ENCODE measurements at places on chromosomes 1 and 21.

DNA sequence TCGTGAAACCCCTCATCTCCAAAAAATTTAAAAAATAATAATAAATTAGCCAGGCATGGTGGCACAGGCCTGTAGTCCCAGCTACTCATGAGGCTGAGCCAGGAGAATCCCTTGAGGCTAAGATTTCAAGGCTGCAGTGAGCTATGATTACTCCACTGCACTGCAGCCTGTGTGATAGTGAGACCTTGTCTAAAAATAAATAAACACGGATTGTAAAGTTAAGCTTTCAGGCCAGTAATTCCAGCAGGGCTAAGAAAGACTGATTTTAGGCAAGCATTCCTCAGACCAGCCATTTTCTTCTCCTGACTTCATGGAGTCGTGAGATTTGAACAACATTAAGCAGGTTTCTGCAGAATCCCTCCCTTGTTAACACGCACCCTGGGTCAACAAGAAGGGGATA is 77.2 kb upstream of the EFHD2 start:
- DNase-seq, result no peak

DNA sequence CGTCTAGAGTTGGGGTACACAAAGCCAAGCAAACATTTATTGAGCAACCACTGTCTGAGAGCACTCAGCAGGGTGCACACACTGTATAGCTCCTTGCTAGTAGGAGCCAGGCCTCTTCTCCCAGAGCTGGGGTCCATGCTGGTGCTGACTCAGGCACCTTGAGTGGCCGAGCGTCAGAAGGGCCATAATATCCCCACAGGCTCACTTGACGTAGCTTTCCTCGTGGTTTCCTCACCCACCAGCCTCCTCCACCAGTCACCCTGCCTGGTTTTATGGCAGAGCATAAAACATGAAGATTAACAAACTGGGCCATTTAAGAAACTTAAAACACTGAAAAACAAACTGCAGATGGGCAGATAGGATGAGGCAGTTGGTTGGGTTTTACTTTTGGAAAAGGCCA is 361.5 kb downstream of the HHAT start:
- DNase-seq, result no peak

GRCh38 chr1:154223621-154224020 is 2.9 kb downstream of the UBAP2L start:
- DNase-seq, result no peak

DNA sequence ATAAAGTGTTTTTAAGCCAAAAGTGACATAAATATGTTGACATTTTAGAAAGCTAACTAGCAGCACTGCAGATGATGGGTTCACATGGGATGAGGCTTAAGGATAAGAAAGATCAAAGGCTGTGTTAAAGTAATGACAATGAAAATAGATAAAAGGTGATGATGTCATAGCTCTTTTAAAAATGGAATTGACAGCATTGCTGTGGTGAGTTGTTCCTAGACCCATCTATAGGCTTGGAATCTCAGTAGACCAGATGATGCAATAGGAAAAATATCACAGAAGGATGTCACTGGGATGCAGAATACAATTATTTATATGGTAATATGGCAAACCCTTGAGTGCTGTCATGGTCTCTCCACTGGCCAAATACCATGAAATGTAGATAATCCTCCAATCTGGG is 286.0 kb downstream of the PLA2G4A start:
- DNase-seq, result no peak

DNA sequence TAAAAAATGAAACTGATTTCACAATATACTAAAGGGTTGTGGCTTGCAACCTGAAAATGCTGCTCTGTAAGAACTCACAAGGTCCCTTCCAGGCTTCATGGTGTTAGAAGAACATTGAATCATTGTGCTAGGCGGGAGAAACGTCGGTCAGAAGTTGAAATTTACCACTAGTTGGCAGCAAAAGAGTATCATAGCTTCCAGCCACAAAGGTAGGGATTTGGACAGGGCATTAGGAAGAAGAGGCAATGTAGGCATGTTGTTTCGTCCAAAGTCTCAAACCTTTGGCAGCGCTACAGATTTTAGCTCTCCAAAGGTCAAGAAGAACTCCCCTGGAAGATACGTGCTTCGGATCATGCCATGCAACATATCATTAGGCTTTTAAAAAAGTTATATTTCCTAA is 62.5 kb upstream of the ZP4 start:
- no peak for DNase-seq

DNA sequence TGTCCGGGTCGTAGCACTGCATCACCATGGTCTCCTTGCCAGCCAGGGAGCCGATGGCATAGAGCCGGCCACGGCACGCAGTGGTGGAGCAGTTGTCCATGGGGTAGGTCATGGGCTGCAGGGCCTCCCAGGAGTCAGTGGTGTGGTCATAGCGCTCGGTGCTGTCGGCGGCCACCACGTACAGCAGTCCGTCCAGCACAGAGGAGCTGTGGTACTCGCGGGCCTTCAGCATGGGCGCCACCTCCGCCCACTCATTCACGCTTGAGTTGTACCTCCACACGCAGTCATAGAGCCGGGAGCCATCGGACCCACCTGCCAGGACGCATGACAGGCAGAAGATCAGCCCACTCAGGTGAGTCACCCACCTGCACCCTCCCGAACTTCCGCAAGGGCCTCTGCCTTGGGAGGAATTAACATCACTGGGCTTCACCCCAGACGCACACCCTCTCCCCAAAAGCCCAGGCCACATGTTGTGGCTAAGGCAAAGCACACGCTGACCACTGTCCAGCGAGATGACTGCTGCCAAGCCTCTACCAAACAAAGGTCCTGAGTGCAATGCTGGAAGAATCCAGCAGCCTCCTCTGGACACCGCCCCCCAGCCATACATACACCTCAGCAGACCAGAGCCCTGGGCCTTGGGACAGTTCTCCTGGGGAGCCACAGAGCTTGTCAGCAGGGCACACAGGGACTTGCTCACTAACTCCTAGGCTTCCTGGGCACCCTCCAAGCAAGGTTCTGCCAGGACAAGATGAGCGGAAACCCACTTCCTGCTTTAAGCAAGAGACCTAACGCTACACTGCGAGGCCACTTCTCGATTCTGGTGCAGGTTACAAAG is 3.3 kb downstream of the KLHL21 start:
- DNase-seq, result no peak

DNA sequence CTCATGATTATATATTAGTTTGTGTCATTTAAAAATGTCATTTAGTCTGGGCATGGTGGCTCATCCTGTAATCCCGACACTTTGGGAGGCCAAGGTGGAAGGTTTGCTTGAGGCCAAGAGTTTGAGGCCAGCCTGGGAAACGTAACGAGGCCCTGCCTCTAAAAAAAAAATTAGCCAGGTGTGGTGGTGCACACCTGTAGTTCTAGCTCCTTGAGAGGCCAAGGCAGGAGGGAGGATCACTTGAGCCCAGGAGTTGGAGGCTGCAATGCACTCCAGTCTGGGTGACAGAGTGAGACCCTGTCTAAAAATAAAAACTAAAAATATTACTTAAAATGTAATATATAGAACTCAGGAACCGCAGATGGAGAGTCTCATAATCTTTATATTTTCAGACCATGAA is 34.6 kb downstream of the RUNX3 start:
- DNase-seq, result no peak

DNA sequence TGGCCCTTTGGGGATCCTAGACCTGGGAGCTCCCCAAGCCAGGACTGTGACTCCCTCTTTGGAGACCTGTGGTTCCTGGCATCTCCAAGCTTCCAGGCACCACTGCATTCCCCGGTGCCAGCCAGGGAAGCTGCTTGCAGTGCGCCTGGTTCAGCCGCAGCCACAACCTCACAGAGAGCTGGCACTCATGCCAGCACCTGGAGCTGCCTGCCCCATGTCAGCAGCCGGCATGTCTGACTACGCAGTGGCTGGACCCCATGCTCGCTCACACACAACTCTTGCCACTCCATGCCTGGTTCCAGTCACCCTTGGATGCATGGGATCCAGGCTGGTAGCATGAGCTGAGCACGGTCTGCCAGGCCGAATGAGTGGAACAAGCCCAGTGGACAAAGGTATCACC is 426.6 kb downstream of the LRRIQ3 start:
- DNase-seq, result no peak

- DNase-seq, result no peak
Observed at GRCh38 chr1:70893381-70893780, 154.2 kb downstream of the PTGER3 start.

GRCh38 chr1:159261721-159262494 is 40.2 kb upstream of the FCER1A start:
- DNase-seq, result no peak

GRCh38 chr1:11777658-11778322 is 15.8 kb downstream of the C1orf167 start:
- DNase-seq, result no peak

DNA sequence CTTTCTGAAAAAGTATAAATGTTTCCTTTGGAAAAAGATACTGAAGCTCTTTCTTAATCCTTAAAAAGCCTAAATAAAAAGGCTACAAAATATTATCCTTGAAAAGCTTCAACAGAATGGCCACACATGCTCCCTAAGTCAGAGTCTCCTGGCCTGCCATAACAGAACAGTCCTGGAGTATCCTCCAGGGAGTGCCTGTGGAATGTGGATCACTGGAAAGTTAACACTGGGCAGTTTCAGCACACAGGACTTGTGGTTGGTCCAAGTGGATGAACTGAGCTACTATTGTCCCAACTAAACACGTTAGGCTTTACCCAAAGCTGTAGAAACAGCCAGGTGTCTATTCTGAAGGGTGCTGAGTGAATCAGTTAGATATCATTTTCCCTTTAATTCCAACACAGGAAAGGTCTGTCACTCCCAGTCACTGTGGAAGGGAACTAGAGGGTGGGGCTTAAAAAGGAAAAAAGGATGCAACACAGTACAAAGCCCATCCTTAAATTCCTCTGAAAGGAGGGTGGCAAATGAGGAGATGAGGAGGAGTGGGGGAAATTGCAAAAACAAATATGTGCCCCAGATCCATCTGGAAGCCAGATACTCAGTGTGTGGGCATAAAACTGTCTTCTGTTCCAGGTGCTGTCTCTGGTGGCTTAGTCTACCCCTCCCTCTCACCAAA is 196.3 kb upstream of the SPAG17 start:
- no peak for DNase-seq

GRCh38 chr1:21573971-21574465 is 64.8 kb downstream of the ALPL start:
- DNase-seq, result peak; percentile 63

DNA sequence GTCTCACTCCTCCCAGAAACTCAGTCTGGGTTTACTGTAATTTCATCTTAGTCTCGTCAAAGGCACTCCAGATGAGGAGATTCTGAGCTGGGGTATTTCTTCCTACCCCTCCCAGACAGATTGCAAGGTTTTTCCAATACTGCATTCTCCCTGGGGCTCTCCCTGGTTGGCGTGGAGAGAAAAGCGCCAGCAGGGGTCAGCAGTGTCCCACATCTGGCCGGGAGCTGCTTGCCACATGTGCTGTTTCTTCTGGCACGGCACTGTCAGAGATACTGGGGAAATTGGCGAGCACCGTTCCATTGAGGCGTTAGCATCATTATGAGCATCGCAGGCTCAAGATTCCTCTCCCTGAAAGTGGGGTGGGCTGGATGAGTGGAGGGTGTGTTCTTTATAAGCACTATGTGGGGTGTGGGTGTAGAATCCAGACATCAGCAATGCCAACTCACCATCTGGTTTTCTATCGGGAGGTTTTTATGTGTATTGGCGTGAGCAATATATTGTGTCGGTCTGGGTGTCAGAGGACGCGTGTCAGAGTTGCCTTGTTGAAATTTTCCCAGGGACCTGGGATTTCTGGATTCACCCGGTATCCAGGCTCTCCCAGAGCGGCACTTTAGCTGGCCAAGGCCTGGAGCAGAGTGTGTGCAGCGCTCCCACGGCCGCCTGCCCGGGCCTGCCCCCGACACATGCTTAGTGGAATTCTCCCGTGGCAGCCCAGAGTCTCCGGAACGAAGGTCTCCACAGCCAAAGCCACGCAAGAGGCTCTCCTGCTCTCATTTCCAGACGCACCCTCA is 8.0 kb upstream of the NAV1 start:
- no peak for DNase-seq

- DNase-seq, result no peak
Observed at GRCh38 chr1:221097479-221098281, 218.4 kb downstream of the HLX start.

DNA sequence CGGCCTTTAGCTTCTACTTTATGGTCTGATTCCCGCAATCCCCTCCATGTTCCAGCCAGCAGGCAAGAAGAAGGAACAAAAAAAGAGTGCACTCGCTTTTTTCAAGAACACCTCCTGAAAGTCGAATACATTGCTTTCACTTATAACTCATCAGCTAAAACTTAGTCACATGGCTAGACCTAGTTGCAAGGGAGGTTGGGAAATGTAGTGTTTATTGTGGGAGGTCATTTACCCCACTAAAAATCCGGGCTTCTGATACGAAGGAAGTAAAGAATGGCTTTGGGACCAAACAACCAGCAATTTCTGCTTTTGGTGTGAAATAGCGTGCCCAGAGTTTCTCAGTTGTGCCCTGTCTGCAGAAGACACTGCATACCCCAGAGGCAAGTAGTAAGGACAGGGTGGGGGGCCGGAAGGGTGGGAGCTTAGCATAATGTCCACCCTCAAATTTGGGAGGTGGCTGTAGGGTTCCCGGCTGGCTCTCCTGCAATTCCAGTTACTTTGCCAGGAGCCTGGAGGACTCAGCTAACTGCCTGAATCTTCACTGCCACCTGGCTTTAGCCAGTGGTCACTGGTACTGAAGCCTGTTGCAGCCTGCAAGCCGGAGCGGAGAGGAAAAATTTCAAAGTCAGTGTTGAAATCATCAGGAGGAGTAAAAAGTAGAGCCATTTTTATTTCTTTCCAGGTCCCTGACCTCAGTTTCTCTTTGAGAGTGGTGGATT is 57.7 kb upstream of the F3 start:
- DNase-seq, result peak; percentile 40

All from iPS DF 19.7 (cell line).